ENCODE measurements at places on chromosomes 12 and 14. TPM values are rescaled to one million over a fixed set of nuclear protein-coding genes. Genes with fewer than 3 reads are reported as not detected.

Gene BEST3
- not detected for polyA plus RNA-seq

Gene GPR68
- polyA plus RNA-seq, result 0.20 TPM

Gene SYNDIG1L
- polyA plus RNA-seq, result not detected

Gene GRIP1
- 0.88 TPM for polyA plus RNA-seq

Gene NTF3
- polyA plus RNA-seq, result 12.5 TPM

Gene CARMIL3
- polyA plus RNA-seq, result 0.04 TPM

Gene SUPT16H
- polyA plus RNA-seq, result 31.2 TPM

Gene KRT71
- polyA plus RNA-seq, result not detected

Gene RASSF9
- 0.16 TPM for polyA plus RNA-seq

Gene TAS2R31
- polyA plus RNA-seq, result 0.29 TPM

Gene ERP27
- polyA plus RNA-seq, result 0.93 TPM

Gene MYH6
- polyA plus RNA-seq, result not detected

Gene PTPN21
- 11.0 TPM for polyA plus RNA-seq

Measured in BJ (cell line).